Activated T-cell treated with anti-CD3 and anti-CD28 coated beads, Interleukin-2, amount 50 U/mL, for 72 hours (primary cell): ENCODE measurements at places on chromosomes 2 and 18. TPM values are rescaled to one million over a fixed set of nuclear protein-coding genes. Genes with fewer than 3 reads are reported as not detected.

The ABCB11 gene
- not detected for total RNA-seq

The IL1RL1 gene
- 1.6 TPM for total RNA-seq

The CFAP65 gene
- total RNA-seq, result not detected

- DNase-seq, result no peak
These were observed 100.5 kb downstream of the TACR1 start for GRCh38 chr2:75098856-75099255.

DNA sequence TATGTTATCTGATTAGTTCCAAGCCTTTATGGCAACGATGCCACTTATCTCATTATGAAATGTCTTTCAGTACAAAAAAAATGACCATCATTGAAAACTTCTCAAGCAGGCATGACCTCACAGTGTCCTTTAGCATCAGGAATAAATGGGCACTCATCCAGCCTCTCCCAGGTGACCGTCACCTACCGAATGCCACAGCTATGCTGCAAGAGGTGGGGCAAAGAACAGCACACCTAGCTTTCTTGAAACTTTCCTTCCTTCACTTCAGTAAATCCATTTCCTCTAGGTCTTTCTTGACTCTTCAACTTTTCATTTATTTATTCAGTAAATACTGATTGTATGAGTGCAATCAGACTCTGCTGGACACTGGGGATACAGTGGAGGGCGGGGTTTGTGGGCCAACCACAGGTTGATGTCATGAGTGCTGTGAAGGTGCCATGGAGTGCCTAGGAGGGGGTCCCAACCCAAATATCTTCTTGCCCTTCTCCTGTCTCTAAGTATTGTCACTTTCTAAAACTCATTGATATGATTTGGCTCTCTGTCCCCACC is 54.3 kb upstream of the HK2 start:
- no peak for DNase-seq

GRCh38 chr2:33644215-33644614 is 45.1 kb upstream of the FAM98A start:
- no peak for DNase-seq

GRCh38 chr2:30446602-30447148 is 371 bp upstream of the LCLAT1 start:
- no peak for DNase-seq

GRCh38 chr2:147441182-147441581 is 403.6 kb upstream of the ACVR2A start:
- DNase-seq, result no peak

DNA sequence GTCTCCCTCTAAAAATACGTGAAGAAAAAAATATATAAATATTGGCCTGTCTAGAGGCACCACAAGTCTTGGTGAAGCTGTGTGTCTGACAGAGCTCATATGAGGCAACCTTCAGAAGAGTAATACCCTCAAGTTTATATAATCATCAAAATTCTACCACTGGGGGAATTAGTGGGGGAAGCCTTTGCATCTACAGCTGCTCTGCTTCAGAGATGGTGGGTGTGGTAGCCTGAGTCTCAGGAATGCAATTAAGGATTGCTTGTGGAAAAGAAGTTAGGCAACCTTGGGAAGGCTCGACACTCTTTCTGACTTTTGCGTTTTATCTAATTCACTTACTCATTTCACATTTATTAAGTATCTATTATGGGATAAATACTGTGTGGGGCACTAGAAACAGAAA is 17.4 kb downstream of the TPGS2 start:
- DNase-seq, result no peak

- no peak for DNase-seq
These were observed 148.4 kb downstream of the EIPR1 start for GRCh38 chr2:3229221-3229620.
